ENCODE measurements at places on chromosomes 1 and 21.

DNA sequence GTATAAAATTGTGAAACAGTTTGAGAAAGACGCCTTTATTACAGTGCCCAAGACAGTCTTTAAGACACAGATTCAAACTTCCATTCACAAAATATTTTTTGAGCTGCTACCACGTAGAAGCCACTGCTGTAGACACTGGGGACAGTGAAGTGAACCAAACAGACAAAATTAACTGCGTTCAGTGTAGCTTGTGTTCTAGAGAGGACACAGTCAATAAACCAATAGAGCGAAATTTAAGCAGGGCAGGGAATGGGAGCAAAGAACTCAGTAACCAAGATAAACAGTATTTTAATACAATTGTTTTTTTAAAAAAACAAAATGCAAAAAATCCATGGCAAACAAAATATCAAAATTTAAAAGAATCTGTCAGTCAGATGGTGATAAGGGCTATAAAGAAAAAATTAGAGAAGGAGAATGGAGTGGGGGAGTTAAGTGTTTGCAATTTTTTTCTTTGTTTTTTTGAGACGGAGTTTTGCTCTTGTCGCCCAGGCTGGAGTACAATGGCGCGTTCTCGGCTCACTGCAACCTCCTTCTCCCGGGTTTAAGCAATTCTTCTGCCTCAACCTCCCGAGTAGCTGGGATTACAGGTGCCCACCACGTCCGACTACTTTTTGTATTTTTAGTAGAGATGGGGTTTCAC, 719 bp upstream of the PARS2 start:
- no peak for DNase-seq

- no peak for DNase-seq
Measured at GRCh38 chr1:81967951-81968350, 167.2 kb downstream of the ADGRL2 start.

GRCh38 chr1:153679337-153680119, 1.0 kb downstream of the NPR1 start:
- DNase-seq = no peak

DNA sequence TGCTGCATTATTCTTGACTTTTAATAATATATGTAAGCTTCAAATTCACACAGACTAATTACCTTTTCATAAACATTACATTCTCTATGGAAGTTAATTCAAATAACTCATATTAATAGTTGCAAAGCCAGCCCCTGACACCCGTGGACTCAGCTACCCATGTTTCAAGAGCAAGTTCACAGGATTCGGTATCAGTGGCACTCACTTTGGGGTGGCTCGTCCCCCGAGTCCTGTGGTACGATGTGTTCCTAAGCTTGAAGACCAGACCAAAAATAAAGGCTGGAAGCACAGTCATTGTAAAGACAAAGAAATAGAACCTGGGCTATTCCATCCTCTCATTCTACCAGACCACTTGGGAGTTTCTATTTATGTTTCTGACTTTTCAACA, 70.9 kb downstream of the ITPKB start:
- DNase-seq = no peak
